ENCODE measurements at places on chromosomes 1 and 21. TPM values are rescaled to one million over a fixed set of nuclear protein-coding genes. Genes with fewer than 3 reads are reported as not detected.

GRCh38 chr21:37392441-37392840 lies 25.9 kb downstream of the DYRK1A start:
- DNase-seq, result no peak

- DNase-seq, result peak; percentile 21
These were observed 283.1 kb downstream of the HLX start for GRCh38 chr1:221162352-221162751.

DNA sequence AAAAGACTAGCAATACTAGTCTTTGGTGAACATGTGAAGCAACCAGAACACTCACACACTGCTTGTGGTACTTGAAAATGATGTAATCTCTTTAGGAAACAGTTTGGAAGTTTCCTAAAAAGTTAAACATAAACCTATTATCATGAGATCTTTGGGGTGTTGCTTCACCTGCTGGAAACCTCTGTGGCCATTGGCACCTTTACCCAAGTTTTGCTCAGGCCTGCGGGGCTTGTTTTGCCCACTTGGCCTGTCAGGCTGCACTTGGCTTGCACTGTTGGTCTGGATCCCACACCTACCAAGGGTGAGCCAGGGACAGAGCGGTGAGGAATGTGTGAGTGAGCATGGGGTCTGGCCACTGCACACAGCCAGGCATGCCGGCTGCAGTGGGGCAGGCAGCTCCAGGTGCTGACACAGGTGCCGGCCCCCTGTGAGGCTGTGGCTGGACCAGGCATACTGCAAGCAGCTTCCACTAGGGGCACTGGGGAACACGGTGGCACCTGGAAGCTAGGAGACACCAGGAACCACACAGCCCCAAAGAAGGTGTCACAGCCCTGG lies 14.4 kb upstream of the FNBP1L start:
- DNase-seq, result no peak

DNA sequence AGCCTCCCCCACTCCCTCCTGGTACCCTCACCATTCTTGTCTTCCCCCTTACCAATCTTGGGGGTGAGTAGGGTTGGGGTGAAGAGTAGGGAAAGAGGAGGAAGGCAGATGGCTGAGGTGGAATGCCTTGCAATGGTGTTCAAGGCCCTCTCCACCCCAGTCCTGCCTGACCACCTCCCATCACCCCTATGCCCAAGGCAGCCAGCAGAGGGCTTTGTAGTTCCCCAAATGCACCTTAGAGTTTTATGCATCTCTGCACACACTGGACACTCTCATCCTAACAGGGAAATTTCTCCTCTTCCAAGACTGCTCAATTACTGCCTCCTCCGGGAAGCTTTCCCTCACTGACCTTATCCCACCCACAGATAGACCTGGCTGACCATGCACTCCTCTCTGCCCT lies 15.4 kb downstream of the KIF17 start:
- DNase-seq, result no peak

DNA sequence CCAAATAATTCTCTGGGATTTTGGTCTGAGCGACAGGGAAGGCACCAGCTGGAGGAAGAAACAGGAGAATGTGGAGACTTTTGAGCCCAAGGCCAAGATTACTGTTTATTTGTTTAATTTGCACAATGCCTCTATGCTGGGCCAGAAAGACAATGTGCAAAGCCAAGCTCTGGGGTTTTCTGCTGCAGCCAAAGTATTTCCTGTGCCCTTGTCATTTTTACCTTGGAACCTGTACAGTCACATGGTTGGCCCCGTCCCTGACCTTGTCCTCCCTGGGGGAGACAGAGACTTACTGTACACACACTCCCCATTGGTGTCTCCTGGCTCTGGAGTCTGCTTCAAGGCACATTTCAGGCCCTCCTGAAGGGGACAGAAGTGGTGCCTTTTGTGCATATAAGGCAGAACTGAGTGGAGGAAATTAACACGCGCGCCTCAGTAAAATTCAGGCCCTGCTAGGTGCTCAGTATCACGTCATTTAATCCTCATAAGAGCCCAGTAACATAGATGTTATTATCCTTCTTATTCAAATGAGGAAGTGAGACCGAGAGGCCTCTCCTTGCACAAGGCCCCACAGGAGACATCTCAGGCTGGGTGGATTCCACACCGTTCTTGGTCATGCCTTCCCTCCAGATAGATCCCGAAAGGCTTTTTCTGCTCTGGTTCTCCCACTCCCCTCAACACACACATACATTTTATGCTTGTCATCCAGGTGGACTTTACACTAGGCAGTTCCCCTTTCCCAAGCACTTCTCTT lies 21.1 kb downstream of the C1orf115 start:
- no peak for DNase-seq

DNA sequence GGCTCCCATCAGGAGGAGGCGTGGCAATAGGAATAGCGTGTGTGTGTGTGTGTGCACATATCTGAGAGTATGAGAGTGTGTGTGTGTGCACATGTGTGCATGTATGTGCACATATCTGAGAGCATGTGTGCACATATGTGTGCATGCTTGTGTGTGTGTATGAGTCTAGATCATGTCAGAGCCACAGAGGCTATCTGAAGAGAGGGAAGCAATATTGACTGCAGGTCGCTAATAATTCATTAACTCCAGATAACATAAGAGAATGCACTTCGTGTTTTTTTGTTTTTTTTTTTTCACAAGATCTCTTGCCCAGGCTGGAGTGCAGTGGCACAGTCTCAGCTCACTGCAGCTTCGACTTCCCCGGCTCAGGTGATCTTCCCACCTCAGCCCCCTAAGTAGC lies 4.7 kb upstream of the SLC45A1 start:
- no peak for DNase-seq

GRCh38 chr21:46124083-46124925 lies 26.4 kb downstream of the COL6A2 start:
- DNase-seq, result no peak

The ANXA9 gene
- total RNA-seq, result 20.6 TPM

The FGR gene
- not detected for total RNA-seq

The KRTAP10-7 gene
- not detected for total RNA-seq

The S100A13 gene
- total RNA-seq, result 116 TPM

The TMEM59 gene
- 290 TPM for total RNA-seq

The ELF3 gene
- total RNA-seq, result 39.4 TPM

The SYPL2 gene
- total RNA-seq, result 0.24 TPM

The C1orf146 gene
- total RNA-seq, result not detected
